ENCODE measurements at places on chromosomes 5 and 9.
A peak's percentile ranks its signal among the peaks of the same experiment; 100 is the strongest.

DNA sequence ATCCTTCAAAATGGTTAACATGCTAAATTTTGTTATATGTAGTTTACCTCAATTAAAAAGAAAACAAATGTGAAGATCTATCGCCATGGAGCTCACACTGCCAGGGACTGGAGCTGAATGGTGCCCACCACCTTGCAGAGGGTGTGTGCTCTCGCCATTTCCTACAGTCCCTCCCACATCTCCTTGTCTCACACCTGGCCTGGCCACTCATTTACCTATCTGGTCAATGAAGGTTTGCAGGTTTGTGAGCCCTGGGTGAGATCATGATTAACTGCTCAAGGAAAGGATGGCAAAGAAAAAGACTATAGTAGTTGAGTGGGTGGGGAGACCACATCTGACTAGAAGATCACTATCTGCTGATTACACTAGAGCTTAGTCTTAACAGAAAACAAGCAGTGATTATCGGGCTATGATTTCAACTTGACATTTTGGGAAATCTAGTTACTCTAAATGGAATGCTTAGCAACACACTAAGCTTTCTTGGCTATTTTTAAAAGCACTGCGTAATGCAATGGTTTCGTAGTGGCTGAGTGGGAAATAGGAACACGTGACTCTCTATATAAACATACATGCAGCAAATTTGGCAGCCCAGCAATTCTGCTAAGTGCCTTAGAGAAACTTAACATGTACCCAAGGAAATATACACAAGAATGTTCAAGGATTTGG lies 27.3 kb downstream of the PUM3 start:
- no peak for DNase-seq

DNA sequence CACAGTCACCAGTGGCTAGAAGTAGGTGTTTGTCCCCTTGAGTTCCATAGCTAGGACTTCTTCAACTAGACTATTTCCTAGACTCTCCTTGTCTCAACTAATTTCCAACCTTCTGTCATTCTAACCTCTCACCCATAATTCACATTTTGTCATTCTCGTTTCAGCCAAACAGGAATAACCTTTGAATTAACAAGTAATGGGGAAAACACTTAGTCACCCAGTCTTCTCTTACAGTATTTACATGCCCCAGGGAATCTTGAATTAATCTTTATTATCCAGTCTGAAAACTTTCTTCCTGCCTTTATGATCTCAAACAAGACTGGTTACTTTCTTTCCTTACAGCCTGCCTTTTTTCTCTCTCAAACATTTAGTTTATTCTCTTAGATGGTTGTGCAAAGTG lies 63.3 kb upstream of the RUSC2 start:
- DNase-seq = no peak

- peak; percentile 70 for DNase-seq
These were observed 25.4 kb upstream of the NR3C1 start for GRCh38 chr5:143428738-143429420.

GRCh38 chr5:158616707-158617106 lies 483.0 kb downstream of the EBF1 start:
- no peak for DNase-seq

GRCh38 chr5:114237766-114238165 lies 124.1 kb upstream of the KCNN2 start:
- DNase-seq = peak; percentile 38

Measured in HL-60 (cell line).